ENCODE measurements at places on chromosomes 6 and 20.

- no peak for DNase-seq
Measured at GRCh38 chr6:14796974-14797762, 448.7 kb upstream of the JARID2 start.

- no peak for DNase-seq
Measured at GRCh38 chr6:160118620-160119229, 2.9 kb upstream of the SLC22A1 start.

DNA sequence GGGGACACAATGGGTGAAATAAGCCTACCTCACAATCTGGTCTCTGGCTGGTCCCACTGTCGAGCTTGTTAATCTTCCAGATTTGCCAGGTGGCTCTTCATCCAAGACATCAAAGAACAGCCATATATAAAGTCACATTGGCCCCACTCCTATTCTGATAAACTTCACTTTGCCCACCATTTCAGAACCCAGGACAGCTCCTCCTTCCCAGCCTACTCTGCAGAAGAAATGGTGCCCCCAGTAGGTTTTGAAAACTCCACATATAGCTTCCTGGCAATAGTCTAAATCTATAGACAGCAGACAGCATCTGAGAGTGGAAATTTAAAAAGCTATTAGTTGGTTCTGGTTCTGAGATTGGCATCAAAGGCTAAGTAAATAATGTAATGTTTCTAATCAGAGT lies 143.1 kb upstream of the PCSK2 start:
- no peak for DNase-seq

DNA sequence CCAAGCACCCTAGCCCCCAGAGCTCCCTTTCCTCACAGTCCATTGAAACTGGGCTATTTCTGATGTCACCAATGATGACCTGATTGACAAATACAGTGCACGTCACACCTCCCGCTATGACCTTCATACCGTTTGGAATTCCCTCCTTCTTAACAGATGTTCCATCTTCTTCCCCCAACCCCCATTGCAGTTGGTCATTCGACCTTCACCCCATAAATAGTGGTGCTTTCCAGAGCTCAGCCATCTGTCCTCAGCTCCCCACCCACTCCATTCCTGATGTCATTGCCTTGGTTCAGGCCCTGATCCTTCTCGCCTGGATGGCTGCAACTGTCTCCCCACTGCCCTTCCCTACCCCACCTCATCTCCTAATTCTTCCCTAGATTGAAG lies 198.5 kb downstream of the SOD2 start:
- no peak for DNase-seq

DNA sequence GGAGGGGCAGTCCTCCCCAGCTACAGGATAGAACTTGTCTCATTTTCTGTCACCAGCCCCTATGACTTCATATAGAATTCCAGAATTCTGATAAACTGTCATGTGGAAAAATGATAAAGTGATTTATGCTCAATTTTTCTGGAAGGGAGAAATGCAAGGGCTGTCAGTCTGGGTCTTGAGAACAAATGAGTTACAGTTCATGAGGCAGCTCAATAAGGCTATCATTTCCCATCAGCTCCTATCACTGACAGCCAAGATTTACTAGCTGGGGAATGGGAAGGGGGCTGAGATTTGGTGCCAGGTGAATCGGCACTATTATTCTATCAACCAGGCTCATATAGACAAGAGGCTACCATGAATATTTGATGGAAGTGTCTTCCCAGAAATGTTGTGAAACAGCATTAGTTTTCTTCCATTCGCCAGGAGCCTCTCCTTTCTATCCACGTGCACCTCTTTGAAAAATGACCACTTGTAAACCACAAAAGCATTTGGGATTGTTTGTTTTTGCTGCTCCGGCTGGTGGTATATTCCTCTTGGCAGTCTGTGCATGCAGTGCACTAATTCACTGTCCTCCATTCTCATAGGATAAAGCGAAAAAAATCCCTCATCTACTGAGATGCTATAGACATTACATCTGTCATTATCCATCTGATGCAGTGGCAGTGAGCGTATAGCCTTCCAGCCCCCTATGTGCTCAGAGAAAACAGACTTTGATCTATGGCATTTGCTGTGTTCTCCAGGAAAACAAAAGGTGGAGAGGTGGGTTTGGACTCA lies 528.7 kb upstream of the RNF217 start:
- DNase-seq, result no peak

DNA sequence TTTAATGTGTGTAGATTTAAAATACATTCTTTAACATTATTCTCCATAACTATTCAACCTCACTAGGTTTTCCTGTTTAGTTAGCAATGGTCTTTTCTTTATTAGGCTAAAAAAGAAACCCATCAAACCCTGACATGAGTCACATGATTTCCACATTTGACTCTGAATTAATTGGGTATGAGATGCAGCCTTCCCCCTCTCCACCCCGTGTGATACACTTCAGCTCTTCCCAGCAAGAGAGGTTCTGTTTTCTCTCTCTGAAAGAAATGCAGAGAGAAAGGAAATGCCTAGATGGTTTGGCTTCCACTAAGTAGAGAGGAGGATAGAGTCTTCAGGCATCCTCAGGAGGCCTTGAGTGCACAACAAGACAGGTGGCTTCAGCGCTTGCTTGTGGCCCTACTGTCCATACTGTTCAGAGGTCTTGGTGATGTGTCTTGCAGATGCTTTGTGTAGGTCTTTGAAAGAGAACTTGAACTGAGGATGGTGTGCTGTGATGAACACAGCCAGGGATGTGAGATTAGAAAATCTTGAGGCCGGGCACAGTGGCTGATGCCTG lies 17.3 kb downstream of the FARS2 start:
- DNase-seq, result no peak

DNA sequence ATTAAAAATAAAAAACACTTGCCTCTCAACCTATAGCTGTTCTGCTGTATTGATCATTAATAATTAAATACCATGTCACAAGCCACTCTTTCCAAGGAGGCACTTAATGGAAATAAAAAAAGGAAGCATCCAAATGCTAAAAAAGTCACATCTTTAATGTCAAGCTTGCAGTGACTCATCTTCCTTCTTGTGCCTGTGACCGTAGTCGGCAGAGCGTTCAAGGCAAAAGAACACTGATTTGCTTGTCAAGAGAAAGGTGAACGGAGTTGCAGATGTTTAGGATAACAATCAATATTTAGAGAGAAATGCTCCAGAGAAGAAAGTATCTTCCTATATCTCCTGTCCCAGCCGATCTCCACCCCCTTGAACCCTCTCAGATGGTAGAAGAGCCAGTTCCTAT lies 341.0 kb upstream of the OPRM1 start:
- DNase-seq, result no peak

- no peak for DNase-seq
Measured at GRCh38 chr20:56750430-56750829, 121.3 kb downstream of the TFAP2C start.

DNA sequence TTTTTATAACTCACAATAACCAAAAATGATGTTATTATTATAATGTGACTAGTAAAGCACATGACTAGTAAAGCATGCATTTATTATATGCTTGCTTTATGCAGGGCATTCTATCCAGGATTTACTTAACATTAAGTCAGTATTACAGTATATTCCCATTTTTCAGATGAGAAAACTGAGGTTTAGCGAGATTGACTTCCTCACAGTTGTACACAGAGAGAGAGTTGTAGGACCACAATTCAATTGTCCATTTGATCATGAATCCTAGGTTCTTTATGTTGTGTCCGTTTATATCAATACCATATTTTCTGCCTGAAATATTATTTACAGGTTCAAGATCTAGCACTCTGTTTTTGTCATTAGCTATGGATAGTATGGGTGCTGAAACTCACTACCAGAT lies 301.5 kb downstream of the PRL start:
- DNase-seq, result no peak

DNA sequence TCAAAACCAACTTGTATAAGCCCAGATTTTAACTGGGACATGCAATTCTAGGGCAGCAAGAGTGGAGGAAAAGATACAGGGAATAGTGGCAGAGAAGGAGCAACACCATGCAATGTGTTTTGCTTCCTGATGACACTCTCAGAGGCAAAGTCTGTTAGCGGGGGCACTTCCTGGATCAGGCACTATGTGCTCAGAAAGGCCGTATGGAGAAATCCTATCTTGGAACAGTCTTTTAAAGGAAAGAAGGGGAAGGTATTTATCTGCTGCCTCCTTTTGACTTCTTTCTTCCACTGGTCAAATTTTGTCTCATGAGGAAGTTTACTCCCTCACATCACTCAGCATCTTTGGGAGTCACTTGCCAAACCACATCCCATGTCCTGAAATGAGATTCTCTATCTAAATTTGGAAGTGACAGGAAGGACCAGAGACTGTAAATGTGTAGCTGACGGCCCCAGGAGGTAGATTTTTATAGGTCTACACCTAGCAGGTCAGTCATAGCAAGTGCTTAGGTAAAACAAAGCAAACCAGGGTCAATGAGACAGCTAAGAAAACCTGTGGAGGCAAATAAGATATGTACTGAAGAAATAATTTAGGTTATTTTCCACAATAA lies 91.7 kb upstream of the ELOVL5 start:
- no peak for DNase-seq

GRCh38 chr20:35718972-35719635 lies 19.9 kb downstream of the ROMO1 start:
- no peak for DNase-seq

GRCh38 chr6:36626636-36627035 lies 32.5 kb downstream of the SRSF3 start:
- no peak for DNase-seq

DNA sequence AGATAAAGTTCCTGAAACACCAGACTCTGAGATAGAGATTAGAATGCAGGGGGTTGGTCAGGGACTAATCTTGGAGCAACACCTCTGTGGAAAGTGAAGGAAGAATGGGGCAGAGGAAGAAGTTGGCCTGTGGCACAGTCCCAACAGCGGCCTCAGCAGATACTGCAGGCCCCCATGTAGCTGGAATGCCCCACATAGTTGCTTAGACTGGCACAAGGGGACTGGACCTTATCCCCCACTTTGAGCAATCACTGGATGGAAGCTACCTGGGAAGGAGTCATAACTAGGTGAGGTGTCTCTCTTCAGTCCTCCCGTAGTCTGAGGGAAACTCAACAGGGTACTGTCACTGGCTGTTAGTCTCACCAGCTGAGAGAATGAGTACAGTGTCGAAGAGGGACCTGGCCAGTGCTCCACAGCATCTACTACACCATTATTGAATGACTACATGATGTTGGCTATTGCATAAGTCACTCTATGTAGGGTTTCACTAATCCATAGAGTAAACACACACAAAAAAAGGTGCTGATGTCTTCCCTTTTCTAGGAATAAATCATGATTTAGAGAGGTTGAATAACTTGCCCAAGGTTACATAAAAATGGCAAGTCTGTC lies 47.5 kb downstream of the ADGRG6 start:
- DNase-seq, result no peak

- DNase-seq, result no peak
Measured at GRCh38 chr20:13205848-13206434, 15.1 kb upstream of the ISM1 start.

DNA sequence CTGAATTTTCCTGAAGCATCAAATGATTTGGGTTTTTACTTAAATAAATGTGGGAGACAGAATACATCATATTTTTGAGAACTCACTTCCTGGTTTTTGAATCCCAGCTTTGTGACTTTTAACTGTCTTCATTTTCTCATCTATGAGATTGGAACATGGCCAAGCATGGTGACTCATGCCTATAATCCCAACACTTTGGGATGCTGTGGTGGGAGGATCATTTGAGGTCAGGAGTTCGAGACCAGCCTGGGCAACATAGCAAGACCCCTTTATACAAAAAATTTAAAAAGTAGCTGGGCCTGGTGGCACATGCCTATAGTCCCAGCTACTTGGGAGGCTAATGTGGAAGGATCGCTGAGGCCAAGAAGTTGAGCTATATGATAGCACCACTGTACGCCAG lies 122.3 kb downstream of the QKI start:
- no peak for DNase-seq

- DNase-seq, result no peak
Measured at GRCh38 chr6:21414065-21414464, 179.5 kb upstream of the SOX4 start.

GRCh38 chr20:62955519-62956386 lies 3.2 kb downstream of the SLC17A9 start:
- no peak for DNase-seq

DNA sequence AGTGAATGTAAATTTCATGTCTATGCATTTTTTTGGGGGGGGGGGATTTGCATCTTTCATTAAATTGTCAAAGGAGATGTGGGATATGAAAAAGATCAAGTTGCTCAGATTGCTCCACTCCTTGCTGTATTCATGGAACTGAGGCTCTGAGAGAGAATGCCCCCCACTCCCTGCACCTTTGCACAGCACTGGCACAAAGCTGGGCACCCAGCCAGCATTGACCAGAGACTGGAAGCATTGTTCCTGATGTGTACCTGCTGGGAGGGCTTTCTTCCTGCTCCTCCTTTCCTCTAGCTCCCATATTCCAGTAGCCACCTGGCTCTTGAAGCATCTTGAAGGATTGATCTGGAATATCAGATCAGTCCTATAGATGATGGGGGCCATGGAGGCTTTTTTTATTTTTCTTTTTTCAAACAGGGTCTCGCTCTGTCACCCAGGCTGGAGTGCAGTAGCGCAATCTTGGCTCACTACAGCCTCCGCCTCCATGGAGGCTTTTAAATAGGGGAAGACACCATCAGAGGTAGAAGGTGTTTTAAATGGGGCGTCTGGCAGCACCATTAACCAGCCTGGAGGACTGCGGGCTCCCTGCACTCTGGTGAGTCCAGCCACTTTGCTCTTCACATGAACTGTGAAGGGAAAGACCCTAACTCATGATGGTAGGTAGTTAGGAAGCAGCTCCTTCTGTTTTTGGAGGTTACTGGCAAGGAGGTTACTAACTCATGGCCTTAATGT lies 10.9 kb downstream of the DUSP15 start:
- DNase-seq, result no peak

DNA sequence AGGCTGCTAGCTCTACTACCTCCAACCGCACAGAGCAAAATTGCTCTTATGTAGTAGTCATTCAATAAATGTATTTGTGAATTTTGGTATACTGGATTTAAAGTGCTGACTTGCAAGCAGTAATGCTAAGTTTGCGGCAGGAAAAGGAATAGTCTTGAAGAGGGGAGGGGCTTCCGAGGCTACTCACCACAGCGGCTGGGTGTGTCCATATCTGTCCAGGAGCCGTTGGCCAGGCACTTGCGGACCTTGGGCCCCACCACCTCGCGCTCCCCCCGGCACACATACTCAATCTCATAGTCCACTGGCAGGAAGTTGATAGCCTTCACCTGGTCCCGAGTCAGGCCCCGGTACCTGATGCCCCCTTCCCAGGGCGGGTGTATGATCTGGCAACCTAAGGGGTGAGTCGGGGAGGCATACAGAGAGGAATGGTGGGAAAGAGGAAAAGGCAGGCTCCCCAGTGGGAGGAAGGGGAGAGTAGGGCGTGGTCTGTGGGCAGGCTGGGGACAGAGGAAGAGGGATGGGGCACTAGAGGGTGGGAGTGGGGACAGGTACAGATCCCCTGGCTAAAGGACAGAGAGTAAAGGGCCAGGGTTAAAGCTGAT lies 1.7 kb downstream of the GABBR1 start:
- DNase-seq, result no peak

DNA sequence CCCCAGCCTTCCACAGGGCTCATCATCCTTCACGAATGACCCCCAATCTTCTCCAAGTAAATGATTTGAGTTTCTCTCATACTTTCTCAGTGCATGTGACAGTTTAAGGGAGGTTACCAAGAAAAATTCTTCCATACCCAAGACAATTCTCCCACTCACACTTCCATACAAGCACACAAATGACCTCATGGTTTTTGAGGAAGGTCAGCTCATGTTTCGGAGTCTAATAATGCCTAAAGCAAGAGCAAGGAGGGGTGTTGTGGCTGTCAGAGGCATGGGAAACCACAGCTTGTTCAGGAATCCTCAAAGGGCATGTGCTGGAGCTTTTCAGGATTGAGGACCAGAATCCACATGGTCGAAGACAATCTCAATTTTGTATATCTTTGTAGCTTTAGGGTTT lies 279.0 kb downstream of the MAFB start:
- DNase-seq, result no peak

GRCh38 chr6:52551483-52552277 lies 25.2 kb downstream of the TRAM2 start:
- no peak for DNase-seq
